Kidney epithelial cell (primary cell): ENCODE measurements at places on chromosomes 1 and 21.

DNA sequence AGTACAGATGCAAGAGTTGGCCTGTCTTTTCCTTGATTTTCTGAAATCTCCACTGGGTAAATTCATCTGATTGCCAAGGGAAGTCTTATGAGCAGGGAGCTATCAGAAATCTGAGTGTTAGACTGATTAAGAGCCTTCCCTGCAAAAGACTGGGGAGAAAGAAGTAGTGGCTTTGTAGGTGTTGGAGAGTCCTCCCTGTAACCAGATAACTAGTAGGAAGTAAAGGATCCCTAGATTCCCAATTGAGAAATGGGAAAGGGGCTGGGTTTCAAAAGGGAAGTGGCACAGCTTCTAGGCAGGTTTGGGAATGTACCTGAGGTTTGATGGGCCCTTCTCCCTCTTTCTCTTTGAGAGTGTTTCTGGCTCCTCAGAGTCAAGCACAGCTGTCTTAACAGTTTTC is 2.1 kb downstream of the TLCD4 start:
- no peak for DNase-seq

DNA sequence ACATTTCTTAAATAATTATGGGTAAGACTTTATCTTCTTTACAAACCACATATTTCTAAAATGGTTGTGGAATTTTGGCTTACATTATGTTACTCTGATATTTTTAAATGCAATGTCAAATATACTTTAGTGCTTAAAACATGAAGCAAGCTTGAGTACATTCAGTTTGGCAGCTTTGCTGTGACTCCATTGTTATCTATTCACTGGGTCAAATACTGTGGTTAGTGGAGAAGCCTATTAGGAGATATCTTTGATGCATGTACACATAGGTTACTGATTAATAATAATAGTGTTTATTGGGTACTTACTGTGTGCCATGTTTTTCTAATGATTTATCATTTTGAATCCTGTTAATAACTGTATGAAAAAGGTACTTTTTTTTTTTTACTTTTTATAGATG is 520.4 kb upstream of the B3GALT2 start:
- DNase-seq, result no peak

DNA sequence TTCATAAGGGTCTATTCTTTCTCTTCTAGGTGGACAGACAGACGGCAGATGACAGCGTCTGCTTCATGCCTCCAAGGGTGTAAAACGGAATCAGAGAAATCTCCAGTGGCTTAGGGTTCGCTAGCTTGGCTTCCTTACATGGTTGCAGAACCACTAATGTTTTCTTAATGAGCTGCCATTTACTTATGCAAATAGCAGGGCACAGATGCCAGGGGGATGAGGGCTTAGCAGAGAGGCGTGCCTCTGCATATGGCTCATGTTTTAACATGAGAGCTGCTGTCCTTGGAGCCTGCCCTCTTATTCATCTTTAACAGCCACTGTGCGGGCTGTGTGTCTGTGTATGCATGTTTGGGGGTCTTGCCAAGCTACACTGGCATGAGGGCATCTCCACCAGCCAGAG is 119.6 kb downstream of the IER5 start:
- DNase-seq, result no peak

GRCh38 chr1:92754719-92755050 is 30.2 kb downstream of the EVI5 start:
- no peak for DNase-seq

DNA sequence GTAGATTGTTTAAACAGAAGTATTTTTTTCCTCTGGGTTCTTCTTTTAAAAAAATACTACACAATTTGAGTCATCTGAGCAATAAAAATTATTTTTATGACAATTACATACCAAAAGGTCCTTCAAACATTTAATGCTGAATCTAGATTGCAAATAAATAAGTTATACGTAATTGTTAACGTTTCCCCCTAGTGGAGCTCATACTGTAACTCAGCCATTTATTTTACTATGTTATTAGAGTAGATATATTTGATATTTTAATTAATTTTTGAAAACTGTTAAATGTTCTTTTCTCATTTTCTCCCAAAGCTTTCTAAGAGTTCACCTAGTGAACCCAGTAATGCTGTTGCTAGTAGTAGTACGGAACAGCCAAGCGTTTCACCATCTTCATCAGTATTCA is 33.5 kb downstream of the ZMYM1 start:
- DNase-seq, result no peak

DNA sequence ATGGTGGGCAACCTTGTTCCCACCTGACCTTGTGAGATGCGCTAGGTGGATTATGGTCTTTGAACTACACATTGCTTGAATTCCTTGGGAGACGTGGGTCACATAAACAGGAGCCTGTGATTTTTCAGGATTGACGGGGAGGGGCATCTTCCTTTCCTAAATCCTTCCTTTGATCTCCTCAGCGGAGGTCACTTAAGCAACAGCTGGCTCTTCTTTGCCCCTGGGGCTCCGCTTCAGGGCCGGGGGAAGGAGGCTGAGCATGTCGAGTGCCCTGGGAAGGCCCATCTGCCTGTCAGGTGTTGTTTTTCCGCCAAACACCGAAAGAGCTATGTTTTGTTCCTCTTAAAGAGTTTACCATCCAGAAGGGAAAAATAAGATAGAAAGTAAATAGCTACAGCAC is 40.6 kb downstream of the KIF26B start:
- DNase-seq, result no peak

DNA sequence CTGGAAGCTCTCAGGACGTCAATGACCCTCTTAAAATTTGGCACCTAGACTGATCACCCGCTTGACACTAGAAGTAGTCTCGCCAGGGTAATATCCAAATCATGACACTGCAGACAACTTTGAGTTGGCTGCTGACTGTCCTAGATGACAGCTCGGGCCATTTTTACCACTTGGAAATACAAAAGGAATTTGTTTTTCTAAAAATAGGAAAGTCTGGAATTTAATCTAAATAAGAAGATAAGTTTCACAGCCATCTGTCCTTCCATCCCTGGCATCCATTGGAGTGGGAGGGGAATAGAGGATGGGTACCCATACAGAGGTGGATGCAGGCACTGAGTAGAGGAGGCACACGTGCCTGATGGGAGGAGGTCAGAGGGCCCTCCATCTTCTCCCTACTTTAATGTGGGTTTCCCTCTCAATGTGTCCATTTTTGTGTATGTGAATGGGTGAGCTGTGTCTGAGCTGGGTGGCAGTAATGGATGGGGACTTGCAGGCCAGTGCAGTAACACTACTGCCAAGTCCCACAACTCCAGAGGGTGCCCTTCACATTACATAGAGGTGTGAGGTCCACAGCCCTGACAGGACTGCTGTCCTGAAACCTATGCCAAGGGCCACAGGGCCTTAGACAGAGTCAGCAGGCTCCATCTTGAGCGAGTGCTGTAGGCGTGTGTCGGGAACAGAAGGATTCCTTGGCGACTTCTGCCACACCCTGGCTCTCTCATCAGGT is 104.8 kb upstream of the IPO9 start:
- no peak for DNase-seq

- no peak for DNase-seq
These were observed 50.7 kb upstream of the IRF2BP2 start for GRCh38 chr1:234660536-234661316.

GRCh38 chr1:41353744-41354143 is 7.5 kb upstream of the FOXO6 start:
- no peak for DNase-seq

- no peak for DNase-seq
These were observed 176.9 kb upstream of the CAMK1G start for GRCh38 chr1:209406595-209406994.

GRCh38 chr1:232382671-232383070 is 247.3 kb downstream of the SIPA1L2 start:
- no peak for DNase-seq

DNA sequence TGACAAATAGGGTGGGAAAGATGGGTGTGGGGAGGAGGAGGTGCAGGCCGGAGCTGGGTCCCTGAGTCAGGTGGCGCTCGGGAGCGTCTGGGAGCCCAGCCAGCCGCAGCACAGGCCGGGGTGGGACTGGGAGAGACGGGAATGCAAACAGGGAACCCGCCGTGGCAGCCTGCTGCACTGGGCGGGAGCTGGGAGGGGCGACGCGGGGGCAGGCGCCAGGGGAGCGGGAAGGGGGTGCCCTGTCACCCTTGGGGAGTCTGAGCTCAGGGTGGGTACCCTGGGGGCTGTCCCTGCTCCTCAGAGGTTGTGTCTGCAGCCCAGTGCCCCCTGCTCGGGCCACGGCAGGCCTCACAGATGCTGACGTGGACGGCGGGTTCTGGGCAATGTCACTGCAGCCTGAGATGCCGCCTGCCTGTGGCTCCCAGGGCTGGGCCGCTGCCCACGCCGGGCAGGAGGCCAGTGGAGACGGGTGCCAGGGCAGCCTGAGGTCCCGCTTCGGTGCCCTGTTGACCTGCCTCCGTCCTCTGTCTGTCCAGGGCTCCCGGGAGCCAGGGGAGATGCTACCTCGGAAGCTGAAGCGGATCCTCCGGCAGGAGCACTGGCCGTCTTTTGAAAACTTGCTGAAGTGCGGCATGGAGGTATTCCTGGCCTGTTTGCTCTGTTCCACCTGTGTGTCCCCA is 16.6 kb upstream of the LRRC3 start:
- no peak for DNase-seq

DNA sequence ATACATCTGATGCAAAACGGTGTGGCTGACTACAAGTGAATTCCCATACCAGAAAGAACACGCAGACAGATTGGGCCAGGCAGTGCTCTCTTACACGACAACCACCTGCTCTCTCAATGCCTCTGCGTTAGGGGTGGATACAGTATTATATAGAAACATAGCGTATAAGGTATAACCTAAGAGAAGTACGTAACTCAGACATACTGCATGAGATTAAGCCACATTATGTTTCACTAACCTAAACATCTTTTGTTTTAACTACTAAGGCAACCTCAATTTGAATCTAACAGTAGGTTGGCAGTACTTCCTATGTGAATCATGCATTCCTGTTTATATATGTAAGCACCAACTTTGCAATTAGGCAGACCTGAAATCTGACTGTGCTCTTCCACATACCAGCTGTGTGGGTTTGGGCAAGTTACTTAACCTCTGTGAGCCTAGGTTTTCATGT is 58.1 kb upstream of the COA6 start:
- DNase-seq, result peak; percentile 38

GRCh38 chr1:190908246-190908645 is 430.6 kb upstream of the BRINP3 start:
- DNase-seq, result no peak

GRCh38 chr1:24551290-24551959 is 4.5 kb upstream of the NCMAP start:
- no peak for DNase-seq

GRCh38 chr1:213124590-213124989 is 73.5 kb downstream of the RPS6KC1 start:
- no peak for DNase-seq

DNA sequence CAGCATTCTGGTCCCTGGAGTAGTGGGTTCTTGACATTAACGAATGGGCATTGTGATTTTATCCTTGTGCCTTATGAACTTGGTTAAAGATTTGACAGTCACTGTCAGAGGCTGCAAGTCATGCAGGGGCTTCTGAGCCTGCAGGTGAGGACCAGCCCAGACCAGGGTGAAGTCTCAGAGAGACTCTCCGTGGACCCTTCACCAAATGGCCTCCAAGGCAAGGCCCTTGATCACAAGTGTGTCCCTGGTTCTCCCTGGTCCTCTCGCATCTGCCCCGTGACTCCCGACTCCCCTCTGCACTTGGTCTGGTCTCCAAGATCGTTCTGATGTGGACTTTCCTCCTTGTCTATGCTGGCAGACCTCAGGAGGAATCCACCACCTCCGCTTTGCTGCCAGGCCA is 476.5 kb upstream of the VAMP3 start:
- no peak for DNase-seq

DNA sequence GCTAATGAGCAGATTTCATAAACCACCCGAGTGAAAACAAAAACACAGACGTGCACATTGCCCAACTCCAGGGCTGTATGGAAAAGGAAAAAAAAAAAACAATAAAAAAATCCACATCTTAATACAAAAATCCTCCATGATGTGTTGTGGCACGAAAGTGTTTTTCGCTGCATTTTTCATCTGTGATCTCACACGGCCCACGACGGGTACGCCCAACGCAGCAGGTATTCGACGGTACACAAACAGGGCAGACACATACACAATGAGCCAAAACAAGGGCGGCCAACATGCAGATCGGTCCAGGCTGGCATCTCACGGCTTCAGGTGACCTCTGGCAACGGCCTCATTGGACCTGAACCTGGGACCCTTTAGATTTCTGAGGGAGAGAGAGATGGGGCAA is 31.1 kb downstream of the CASZ1 start:
- DNase-seq, result no peak

- no peak for DNase-seq
These were observed 832 bp downstream of the HCN3 start for GRCh38 chr1:155277902-155278688.

GRCh38 chr1:78491451-78492071 is 787 bp downstream of the PTGFR start:
- DNase-seq, result peak; percentile 14

- DNase-seq, result no peak
These were observed 93.9 kb downstream of the DDAH1 start for GRCh38 chr1:85371021-85371420.

DNA sequence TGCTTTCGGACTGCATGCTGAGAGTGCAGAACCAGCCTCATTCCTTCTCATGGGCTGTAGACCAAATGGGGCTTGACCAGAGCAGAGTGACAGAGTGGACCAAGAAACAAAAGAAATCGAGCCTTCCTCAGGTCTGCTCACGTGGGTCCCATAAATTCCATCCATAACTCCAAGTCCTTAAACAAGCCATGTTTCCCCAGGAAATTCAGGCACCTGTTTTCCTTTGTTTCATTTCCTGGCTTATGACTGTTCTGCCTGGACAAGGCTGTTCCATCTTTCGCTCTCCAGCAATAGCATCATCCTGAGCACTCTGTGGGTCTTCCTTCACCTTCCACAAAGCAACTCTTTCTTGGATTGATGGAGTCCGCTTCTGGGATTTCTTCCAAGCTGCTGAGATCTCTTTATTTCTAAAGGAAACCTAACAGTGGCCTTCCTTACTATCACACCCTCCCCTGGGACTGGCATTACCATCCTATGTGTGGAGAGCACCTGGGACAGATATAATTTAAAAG is 63.9 kb downstream of the LAMC2 start:
- no peak for DNase-seq

- DNase-seq, result no peak
These were observed at the start of gene TSPAN2 for GRCh38 chr1:115089420-115090185. Gene TSPAN2 (minus strand): TSS chr1:115089503. CDS start chr1:115089432, 71 bp downstream.

- no peak for DNase-seq
These were observed 135.2 kb downstream of the SLC44A5 start for GRCh38 chr1:75475696-75476095.

DNA sequence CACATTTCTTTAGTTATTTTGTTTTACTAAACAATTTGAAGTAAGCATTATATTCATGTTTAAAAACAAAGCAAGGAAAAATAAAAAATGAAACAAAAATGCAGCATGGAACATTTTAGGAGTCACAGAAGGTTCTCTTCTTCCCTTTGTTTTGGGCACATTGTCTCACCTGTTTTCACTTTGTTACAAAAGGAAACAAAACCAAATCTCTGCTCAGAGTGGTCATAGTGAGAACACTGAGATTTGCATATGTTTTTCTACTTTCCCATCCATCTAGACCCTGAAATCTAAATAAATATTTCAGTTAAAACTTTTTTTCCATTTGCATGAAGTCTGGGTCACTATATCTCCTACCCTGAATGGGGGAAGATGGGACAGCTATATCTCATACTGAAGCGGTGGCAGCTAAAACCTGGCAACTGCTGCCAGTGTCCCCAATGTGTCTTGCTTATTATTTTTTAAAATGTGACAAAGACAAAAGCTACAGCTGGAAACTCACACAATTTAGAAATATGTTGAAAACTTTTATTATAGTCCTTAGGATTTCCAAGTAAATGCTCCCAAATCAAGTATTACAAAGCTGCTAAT is 3.5 kb downstream of the EXOC8 start:
- DNase-seq, result no peak
